ENCODE measurements at places on chromosomes 7 and 10.

- no peak for DNase-seq
These were observed 3.0 kb downstream of the UCMA start for GRCh38 chr10:13231190-13231589.

GRCh38 chr10:61283066-61283465, 170.1 kb downstream of the TMEM26 start:
- DNase-seq: no peak

GRCh38 chr7:77331938-77332695, 84.0 kb downstream of the GSAP start:
- DNase-seq: peak; percentile 62

GRCh38 chr7:30411897-30412296, 66.7 kb downstream of the NOD1 start:
- no peak for DNase-seq

- DNase-seq: no peak
These were observed 2.9 kb downstream of the FGFR2 start for GRCh38 chr10:121595351-121595805.

- DNase-seq: no peak
These were observed 662.9 kb downstream of the CCSER2 start for GRCh38 chr10:84991301-84991700.

GRCh38 chr10:20173046-20173445, 356.8 kb downstream of the PLXDC2 start:
- no peak for DNase-seq

GRCh38 chr10:50874723-50875122, 10.7 kb downstream of the A1CF start:
- DNase-seq: peak; percentile 23

- DNase-seq: no peak
These were observed 124.4 kb downstream of the TACC2 start for GRCh38 chr10:122113161-122113944.

DNA sequence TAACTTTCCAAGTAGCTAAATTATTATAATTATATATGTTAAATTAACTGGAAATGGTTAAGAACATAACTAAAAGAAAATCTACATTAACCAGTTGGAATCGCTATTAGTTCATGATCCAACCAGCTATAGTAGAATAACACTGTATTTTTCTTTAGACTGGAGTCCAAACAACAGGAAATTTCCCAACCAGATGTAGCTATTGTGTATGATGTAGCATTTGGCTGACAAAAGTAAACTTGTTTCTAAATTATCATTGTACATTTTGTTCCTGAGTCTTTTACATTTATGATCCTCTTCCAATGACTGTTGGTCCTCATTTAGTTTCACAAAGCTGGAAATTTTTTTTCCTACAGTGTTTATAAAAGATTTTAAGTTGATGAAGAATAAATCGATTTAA, 62.1 kb downstream of the PAPSS2 start:
- DNase-seq: no peak

- DNase-seq: no peak
These were observed 57.9 kb downstream of the OTUD1 start for GRCh38 chr10:23496727-23497126.

DNA sequence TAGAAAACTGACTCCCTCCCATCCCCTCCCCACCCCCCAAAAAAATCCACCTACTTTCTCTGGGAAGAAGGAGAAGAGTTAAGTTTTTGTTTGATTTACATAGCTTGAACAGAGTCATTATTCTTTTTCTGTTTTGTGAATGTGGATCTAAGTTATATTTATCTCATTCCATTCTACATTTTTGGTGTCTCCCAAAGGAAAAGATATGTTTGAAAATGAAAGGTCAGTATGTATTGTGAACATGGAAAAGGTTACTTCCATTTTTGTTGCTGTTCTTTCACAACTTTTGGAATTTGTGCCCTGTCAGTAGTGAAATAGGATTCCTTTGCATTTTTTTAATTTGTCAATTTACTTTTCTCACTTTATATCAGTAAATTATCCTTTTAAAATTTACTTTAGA, 547.9 kb downstream of the SUGCT start:
- DNase-seq: no peak

- DNase-seq: no peak
These were observed 8.5 kb downstream of the ANKRD22 start for GRCh38 chr10:88843171-88843570.

DNA sequence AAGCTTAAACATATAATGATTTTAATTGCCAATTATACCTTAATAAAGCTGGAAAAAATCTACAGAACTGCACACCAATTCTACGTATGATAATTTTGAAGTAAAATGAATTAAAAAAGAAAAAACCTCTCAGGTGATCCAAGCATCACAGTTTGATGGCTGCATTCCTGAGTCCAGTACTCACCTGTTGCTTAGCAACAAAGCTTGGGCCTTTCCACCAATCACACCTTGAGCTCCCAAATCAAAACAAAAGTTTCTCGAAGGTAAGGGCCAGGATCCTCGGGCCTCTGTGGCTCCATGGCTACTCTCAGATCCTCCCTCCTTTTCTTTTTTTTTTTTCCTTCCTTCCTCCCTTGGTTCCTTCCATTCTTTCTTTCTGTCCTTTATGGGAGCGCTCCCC, 137.2 kb upstream of the PCBD1 start:
- no peak for DNase-seq

DNA sequence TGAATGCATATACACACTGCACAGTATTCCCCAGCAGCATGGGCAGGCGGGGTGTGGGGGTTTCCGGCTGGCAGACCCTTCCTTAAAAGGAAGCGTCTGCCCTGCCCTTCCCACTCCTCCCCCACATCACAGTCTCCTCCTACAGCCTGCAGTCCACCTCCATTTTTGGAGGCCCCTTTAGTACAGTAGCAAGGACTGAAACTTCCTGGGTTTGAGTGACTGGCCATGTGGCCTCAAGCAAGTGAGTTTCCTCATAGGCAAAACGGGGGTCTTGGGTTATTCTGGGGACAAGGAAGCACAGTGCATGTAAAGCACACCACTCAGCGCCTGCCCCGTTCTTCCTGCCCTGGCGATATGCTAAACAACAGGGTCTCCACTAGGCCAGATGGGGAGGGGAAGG, 62.1 kb upstream of the COL13A1 start:
- no peak for DNase-seq

- DNase-seq: no peak
These were observed 366.5 kb upstream of the SEMA3C start for GRCh38 chr7:81285142-81285871.

- DNase-seq: no peak
These were observed 258.2 kb downstream of the KIF20B start for GRCh38 chr10:89959433-89960110.

DNA sequence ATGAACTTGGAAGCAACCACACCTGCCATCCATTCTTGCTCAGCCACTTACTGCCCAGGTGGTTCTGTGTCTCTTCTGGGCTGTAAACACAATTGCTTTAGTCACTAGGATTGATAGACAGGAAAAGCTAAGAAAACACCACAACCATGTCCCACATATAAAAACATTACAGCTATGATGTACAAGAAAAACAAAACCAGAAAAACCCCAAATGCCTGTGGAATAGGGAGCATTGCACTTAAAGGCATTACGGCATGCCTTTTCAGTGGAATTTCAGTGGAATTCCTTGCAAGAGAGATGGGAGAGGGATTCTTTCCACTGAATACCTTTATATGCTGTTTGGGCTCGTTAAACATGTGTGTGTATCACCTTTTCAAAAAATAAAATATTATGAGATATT, 44.2 kb upstream of the GPR26 start:
- no peak for DNase-seq

DNA sequence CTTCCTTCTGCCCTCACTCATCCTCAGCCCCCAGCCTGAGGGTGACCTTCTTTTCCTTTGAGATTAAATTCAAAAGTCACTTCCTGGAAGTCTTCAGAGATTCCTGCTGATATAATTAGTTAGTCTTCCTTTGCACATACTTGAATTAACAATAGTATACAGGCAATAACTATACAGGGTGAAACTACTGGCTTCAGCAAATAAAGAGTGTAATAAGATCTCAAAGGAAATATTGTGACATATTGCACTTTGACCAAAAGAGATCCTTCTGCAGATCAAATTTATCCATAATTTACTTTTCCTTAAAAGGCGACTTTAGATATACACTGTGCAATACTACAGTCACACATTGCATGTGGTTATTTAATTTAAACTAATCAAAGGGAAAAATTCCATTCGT, 123.8 kb downstream of the SEMA3A start:
- no peak for DNase-seq

DNA sequence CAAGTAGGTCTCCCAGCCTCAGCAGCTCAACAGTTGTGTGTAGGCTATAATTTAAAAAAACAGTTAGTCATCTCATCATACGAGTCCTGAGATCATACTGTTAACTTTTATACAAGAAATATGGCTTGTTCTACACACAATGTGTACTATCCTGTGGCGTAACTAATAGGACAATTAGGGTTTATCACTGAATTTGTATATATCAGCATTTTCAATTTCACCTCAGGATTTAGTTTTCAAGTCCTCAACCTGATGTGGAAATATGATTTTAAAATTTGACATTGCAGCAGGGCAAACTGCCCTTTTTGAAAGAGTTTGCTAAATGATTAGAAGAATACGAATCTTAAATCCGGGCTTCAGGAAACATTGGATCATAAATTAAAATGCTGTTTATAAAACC, 237.2 kb upstream of the CTBP2 start:
- no peak for DNase-seq

GRCh38 chr10:86100581-86101061, 266.0 kb downstream of the GRID1 start:
- DNase-seq: peak; percentile 4
